Immature natural killer cell (primary cell): ENCODE measurements at places on chromosomes 5 and 9. TPM values are rescaled to one million over a fixed set of nuclear protein-coding genes. Genes with fewer than 3 reads are reported as not detected.

IRGM gene
- 4.0 TPM for polyA plus RNA-seq

C9 gene
- polyA plus RNA-seq = not detected

OMD gene
- not detected for polyA plus RNA-seq

KYAT1 gene
- 10.1 TPM for polyA plus RNA-seq

TYRP1 gene
- polyA plus RNA-seq = not detected

SPATA31E1 gene
- polyA plus RNA-seq = not detected

ALDOB gene
- polyA plus RNA-seq = not detected

ZNF454 gene
- polyA plus RNA-seq = not detected

CCL27 gene
- not detected for polyA plus RNA-seq

MUSK gene
- polyA plus RNA-seq = not detected

GRIN1 gene
- not detected for polyA plus RNA-seq

BDP1 gene
- 15.0 TPM for polyA plus RNA-seq

GPR21 gene
- polyA plus RNA-seq = not detected

IGIP gene
- polyA plus RNA-seq = 0.35 TPM

NME5 gene
- not detected for polyA plus RNA-seq

CORO2A gene
- polyA plus RNA-seq = 2.1 TPM

ECSCR gene
- not detected for polyA plus RNA-seq

ENHO gene
- polyA plus RNA-seq = 1.00 TPM

PRRT1B gene
- not detected for polyA plus RNA-seq

SLC4A9 gene
- polyA plus RNA-seq = not detected

FGFR4 gene
- polyA plus RNA-seq = not detected

FGF10 gene
- not detected for polyA plus RNA-seq

OLFML2A gene
- not detected for polyA plus RNA-seq

ACTBL2 gene
- not detected for polyA plus RNA-seq

TMEM252 gene
- polyA plus RNA-seq = not detected

SEMA4D gene
- polyA plus RNA-seq = 45.8 TPM

C6 gene
- polyA plus RNA-seq = not detected

PCDHGA2 gene
- polyA plus RNA-seq = not detected

BHMT gene
- polyA plus RNA-seq = not detected

PCDHB8 gene
- polyA plus RNA-seq = not detected

SYK gene
- 82.6 TPM for polyA plus RNA-seq

NUTM2G gene
- polyA plus RNA-seq = not detected

CFAP77 gene
- polyA plus RNA-seq = not detected

PTGR1 gene
- not detected for polyA plus RNA-seq

ORM2 gene
- polyA plus RNA-seq = not detected

PLAC8L1 gene
- polyA plus RNA-seq = not detected

FOXI1 gene
- polyA plus RNA-seq = not detected

ZBED3 gene
- 1.5 TPM for polyA plus RNA-seq

SPATA24 gene
- polyA plus RNA-seq = not detected

PTPN3 gene
- not detected for polyA plus RNA-seq

NR6A1 gene
- polyA plus RNA-seq = not detected

PCDHB9 gene
- not detected for polyA plus RNA-seq

TMEM174 gene
- polyA plus RNA-seq = not detected

MCTP1 gene
- 1.4 TPM for polyA plus RNA-seq
